NCI-H510A treated with DMSO at 0.1 percent for 48 hours (cell line): ENCODE measurements at places on chromosomes 5 and 9.

DNA sequence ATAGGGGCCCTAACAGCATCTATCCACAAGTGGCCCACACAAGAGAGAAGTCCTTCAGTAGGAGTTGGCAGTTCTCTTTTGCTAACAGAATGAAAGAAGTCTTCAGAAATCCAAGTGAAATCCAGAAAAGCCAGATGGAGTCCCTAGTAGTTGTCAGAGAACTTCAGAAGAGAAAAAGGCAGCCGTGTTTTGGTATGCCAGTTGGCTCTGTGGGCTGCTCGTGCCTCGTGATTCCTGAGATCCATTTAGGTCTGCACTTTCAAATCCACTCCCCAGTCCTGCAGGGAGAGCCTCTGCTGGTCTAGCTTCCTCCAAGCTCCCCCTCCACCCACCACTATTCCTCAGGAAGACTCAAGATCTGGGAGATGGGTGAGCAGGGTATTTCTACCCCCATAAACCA is 69.0 kb downstream of the CFAP90 start:
- DNase-seq = no peak

DNA sequence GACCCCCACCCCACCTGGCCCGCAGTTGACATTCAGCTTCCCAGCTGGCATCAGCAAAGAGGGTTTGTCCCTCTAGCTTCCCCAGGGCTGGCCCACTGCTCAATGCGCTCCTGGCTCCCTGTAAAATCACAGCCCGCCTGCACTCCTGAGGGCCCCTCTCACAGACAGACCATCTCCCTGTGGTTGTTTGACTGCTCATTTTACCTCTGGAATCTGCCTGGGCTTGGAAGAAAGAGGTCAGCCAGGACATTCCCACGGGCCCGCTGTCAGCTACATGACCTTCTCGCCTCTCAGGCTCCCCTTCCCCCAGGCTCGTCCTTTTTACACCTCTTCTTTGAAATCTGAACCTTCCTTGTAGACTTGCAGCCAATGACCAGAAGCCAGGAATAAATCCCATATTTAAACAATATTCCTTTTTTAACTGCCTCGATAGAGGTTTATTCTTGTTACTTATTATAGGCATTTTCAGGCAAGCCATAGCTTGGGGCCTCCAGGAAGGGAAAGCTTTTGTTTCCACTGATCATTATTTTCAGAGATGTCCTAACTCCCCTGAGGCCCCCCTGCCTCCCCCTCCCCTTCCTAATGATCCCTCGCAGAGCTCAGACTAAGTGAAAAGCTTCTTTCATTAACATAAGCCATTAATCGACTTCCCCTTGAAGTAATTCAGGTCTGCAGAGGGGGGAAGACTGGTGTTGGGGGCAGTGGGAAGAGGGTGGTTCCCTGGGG is 76.3 kb upstream of the IQGAP2 start:
- no peak for DNase-seq

DNA sequence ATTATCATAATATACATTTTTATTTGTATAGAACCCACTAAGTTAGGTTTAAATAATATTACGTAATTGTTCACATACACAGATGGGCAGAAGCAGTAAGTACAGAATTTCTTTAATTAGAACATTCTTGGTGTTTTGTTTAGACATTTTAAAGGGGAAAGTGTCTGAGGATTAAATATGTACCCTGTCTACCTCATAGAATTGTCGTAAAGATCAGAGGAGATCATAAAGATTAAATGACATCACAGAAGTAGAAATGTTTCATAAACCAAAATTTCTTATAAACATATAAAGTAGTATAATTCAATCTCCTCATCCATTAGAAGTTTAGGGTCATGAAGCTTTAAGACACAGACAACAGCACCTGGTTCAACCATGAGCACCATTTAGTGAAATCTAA is 20.1 kb downstream of the DEPDC1B start:
- DNase-seq = no peak

DNA sequence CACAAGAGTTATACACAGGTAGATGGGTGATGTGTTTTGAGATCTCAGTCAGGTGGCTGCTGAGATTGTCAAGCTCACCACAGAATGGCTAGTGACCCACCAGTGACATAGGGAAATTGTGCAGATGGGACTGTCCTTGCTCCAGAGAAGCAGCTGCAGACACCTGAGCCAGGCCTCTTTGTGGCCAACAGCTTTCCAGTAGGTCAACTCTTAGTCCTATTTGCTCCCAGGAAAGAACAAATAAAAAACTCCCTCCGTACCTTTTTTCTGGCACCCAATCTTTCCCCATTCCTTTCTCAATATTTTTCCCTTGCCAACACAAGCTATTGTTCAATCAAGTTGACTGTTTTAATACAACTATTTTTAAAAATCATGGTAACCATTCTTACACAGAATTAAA is 14.2 kb downstream of the IARS1 start:
- DNase-seq = no peak

GRCh38 chr5:137975208-137975607 is 57.7 kb downstream of the FAM13B start:
- no peak for DNase-seq

GRCh38 chr9:115694991-115695390 is 458.6 kb upstream of the PAPPA start:
- no peak for DNase-seq

DNA sequence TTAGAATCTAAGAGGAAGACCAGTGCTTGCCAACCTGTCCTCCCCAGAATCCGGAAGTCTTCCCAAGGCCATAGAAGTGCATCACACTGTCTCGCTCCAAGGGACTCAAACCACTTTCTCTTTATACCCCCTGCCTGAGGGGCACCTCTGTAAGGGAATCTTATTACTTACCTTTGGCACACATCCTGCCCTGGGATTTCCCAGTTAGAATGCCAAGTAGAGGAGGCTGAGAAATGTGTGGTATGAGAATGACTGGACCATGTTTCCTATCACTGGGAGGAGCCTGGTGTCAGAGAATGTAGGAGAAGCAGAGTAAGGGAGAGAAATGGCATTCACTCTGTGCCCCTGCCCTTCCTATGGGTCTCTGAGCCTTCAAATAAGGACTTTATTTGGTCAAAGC is 85.8 kb downstream of the AOPEP start:
- DNase-seq = no peak

- DNase-seq = peak; percentile 95
Observed at GRCh38 chr5:134436523-134437339, 25.1 kb upstream of the CDKN2AIPNL start.

- no peak for DNase-seq
Observed at GRCh38 chr5:172274951-172275753, 8.4 kb downstream of the UBTD2 start.

- no peak for DNase-seq
Observed at GRCh38 chr5:158236511-158237335, 377.8 kb upstream of the CLINT1 start.

- DNase-seq = no peak
Observed at GRCh38 chr9:74463825-74464224, 33.3 kb upstream of the RORB start.

DNA sequence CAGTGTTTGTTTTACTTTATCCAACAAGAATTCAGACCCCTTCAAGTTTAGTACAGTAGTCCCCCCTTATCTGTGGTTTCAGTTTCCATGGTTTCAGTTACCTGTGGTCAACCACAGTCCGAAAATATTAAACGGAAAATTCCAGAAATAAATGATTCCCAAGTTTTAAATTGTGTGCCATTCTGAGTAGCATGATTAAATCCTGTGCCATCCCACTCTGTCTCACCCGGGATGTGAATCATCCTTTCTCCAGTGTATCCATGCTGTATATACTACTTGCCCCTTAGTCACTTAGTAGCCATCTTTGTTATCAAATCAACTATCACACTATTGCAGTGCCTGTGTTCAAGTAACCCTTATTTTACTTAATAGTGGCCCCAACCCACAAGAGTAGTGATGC is 153.8 kb upstream of the RASA1 start:
- DNase-seq = no peak
